Astrocyte of the spinal cord (primary cell): ENCODE measurements at places on chromosomes 11 and 22.
A peak's percentile ranks its signal among the peaks of the same experiment; 100 is the strongest.

GRCh38 chr11:17351510-17352176 lies at the start of gene NCR3LG1:
Gene NCR3LG1, plus strand, starts transcription at chr11:17351800. Its CDS starts 170 bp downstream, at chr11:17351970.
- peak; percentile 67 for DNase-seq

DNA sequence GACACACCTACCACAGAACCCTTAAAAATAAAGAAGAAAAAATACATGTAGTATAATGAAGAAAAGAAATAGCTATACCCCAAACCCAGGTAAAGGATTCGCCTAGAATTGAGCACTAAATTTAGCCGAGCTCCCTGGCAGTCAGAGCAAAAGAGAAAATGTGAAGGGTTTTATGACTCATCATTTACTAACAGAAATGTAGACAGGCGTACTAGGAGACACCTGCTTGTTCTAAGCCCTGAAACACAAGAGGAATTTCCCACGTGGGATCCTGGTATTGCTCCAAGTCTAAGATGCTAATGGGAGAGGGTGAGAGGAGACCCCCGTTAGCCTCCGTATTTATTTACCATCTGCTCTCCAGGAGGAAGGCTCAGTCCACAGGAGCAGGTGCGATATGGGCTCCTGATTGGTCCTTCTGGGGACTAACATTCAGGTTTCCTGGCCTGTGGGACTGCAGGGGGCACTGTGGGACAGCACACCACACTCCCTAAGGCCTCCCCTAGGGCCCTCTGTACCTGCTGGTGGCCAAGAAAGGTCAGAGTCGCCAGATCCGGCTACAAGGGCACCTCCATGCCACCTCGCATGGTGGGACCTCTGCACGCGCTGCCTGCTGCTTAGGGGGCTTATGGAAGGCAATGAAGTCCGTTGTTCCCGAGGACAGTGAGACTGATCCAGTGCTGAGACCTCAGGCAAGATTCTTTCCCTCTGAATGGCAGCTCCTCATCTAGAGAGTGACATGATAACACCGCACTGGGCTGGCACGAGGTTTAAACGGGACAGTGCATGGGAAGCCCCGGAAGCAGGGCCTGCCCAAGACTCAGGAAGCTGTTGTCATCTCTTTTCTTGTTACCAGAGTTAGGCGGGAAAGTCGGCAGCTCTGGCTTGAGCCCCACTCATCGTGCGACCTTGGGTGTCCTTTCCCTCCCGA lies 25.8 kb downstream of the KCNC1 start:
- DNase-seq = peak; percentile 14

DNA sequence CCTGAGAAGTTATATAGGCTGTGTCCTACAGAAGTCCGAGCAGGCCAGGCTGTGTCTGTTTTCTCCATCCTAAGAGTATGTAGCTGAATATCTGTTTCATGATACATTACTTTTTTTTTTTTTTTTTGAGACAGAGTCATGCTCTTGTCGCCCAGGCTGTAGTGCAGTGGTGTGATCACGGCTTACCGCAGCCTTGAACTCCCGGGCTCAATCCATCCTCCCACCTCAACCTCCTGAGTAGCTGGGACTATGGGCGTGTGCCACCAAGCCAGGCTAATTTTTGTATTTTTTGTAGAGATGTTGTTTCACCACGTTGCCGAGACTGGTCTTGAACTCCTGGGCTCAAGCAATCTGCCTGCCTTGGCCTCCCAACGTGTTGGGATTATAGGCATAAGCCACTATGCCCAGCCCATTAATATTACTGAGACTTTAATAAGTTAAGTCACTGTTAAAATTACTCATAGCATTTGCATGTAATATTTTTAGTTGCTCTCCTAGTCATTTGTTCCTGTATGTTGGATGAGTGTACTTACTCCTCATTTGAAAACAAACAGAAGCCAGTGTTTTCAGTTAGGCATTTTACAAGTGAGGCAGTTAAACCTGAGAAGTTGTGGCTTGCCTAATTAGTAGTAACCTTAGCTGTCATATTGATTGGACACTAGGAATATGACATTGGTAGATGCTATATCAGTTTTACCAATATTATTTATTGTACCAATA lies 26.1 kb downstream of the DRG1 start:
- DNase-seq = no peak

DNA sequence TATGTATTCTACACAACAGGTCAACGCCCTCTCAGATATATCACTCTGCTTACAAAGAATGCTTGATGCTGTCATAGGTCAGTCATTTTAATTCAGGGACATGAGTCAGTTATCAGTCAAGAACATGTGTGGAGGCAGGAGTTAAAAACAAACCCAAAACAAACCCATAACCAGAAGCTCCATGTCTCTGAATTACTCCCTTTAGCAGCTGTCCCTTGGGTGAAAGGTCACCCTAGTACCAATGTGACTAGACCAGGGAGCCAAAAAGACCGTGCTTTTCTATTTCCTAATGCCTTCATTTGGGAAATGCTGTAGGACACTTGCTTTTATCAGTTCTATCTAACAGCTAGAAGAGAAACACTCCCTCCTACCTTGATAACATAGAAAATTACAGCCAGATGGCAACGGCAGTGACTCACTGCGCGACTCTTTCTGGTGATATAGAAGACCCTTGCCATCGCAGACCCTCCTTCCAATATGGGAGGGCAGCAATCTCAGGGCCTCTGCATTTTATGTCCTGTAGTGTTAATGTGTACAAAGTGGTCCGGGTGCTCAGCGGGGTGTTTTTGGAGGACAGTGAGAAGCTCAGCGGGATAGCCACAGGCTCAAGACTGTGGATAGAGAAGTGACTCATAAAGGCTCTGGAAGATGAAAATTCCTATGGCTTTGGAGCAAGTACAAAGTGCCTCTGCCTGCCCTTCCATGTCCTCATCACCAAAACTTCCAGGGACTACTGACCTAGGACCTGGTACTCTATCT lies 24.8 kb downstream of the APOL5 start:
- peak; percentile 89 for DNase-seq

DNA sequence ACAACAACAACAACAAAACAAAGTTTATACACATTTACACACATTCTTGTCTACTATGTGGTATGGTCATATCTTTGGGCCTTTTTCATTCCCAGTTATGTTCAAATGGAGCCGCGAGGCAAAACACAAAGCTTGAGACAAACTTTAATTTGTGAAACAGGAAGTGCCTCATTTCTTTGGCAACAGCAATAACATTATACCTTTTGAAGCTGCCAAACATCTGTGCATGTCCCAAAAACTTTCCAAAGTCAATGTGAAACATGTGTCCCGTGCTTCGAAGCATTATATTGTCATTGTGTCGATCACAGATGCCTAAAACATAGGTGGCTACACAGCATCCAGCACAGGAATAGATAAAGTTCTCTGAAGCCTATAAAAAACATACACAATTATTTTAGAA lies 25.0 kb upstream of the RPS13 start:
- no peak for DNase-seq

DNA sequence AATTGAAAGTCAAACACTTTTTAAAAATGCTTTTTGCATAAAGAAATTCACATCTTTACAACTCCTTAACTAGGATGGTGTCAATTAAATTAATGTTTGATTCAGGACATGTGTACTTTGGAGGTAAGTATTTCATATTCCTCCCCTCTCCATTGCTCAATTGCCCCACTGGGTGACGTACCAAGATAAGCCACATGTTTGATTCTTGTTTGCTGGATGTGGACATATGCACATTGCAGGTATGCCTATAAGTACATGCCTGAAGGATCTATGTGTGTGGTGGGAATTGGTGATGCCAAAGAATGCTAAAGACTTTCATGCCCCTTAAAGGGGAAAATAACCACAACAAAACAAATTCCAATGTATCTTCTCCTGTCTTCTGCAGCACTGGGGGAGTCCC lies 5.8 kb downstream of the CD44 start:
- no peak for DNase-seq

DNA sequence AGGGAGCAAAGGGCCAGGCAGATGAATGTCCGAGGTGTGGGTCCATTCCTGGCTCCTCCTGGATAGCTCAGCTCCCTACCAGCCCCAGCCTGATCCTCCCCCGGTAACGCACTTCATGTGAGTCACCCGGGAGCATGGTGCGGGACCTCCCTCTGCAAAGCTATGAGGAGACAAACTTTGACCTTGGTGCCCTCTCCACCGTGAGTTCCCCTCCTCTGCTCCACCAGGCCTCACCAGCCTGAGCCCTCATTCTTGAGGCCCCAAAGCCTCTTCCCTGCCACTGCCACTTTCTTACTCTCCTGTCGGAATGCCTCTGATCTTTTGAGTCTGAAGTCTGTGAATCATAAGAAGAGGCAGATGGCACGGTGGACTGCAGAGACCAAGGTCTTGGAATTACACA lies 37.4 kb upstream of the CD82 start:
- no peak for DNase-seq

DNA sequence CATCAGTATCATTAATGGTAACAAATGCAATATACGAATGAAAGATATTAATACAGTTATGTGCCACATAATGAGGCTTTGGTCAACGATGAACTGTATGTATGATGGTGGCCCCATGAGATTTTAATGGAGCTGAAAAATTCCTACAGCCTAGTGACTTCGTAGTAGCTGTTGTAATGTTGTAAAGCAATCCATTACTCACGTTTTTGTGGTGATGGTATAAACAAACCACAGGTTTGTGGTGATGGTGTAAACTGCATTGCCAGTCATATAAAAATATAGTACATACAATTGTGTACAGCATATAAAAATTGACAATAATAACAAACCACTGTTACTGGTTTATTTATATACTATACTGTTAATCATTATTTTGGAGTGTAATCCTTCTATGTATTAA lies 27.4 kb upstream of the GRIA4 start:
- DNase-seq = no peak

GRCh38 chr22:42150727-42151590 lies 20.3 kb upstream of the CYP2D6 start:
- DNase-seq = no peak

- DNase-seq = no peak
Measured at GRCh38 chr22:44928136-44928463, 81.7 kb downstream of the PHF21B start.

DNA sequence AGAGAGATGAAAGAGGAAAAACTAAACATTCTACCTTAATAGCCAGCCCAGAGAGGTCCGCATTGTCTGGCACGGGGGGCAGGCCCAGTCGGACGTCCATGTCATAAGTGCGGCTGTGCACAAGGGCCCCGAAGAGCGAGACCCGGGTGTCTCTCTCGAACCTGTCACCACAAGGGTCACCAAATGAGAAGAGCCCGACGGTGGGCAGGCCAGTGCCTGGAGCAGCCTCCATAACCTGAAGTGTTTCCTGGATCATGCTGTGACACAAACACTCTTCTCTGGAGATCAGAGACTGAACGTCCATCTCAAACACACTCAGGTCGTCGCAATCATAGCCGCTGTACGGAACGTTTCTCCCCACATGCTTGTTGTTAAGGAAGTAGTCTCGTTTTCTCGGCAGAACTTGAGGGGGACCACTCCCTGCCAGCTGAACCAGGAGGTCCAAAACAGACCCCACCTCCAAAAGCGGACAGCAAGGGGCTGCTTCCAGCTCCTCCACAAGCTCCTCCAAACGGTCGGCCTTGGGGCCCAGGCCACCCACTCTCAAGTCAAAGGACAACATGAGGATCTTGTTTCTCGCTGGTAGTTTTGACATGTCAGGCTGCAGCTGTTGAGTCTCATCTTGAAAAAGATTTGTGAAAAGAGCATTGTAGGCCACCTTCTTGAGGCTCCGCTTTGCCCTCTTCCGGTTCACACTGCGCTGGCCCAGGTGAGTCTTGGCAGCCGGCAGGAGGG lies 971 bp downstream of the TUBGCP6 start:
- no peak for DNase-seq

GRCh38 chr11:95337972-95338429 lies 107.0 kb upstream of the SESN3 start:
- DNase-seq = no peak

- DNase-seq = no peak
Measured at GRCh38 chr11:128550261-128550821, 37.0 kb downstream of the ETS1 start.

DNA sequence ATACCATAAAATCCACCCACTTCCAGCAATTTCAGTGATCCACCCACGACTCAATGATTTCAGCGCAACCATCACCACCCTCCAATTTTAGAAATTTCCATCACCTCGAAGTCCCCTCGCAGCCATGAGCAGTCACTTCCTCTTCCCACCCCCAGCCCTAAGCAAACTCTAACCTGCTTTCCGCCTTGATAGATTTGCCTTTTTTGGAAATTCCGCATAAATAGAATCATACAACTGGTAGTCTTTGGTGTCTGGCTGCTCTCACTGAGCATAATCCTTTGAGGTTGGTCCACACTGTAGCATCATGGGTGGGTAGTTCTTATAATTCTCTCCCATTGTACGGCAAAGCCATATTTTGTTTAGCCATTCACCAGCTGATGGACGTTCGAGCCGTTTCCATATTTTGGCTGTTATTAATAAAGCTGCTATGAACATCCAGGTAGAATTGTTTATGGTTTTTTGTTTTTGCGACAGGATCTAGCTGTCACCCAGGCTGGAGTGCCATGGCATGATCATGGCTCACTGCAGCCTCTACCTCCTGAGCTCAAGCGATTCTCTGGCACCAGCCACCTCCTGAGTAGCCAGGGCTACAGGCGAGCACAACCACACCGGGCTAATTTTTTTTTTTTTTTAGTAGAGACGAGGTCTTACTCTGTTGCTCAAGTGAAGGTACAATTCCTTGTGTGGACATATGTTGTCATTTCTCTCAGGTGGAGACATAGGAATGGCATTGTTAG lies 16.0 kb downstream of the PIM3 start:
- DNase-seq = no peak

DNA sequence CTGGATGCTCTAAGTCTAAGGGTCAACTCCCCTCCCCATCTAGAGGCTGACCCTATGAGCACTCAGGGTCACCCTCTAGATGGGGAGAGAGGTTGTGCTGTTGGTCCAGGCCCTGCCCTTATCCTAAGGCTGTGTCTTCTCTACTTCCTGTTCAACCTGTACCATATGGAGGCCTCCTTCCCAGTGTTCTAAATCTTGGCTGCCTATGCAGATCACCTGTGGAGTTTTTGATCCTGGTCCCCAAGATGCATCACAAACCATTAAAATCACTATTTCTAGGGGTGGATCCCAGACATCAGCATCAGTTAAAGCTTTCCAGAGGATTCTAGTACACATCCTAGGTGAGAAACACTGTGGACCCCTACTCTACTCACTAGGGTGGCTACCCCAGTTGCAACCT lies 26.2 kb downstream of the LARGE1 start:
- DNase-seq = no peak

GRCh38 chr22:36926309-36926708 lies 12.9 kb downstream of the CSF2RB start:
- no peak for DNase-seq

DNA sequence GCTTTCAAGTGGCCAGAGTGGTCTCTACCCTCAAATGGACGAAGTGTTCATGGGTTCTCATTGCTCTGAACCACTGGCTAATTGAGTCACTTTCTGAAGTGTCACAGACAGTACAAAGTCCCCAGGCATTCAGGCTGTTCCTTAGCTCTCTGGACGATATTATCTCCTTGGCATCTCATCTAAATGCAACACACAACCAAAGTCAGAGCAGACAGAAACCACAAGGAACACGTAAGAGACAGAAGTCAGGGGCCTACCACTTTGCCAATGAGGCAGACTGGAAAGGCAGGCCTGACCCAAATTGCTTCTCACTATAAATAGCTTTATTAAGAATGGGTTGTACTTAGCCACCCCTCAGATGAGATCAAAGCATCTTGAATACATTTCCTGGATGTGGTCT lies 29.0 kb upstream of the LDLRAD3 start:
- DNase-seq = no peak

- no peak for DNase-seq
Measured at GRCh38 chr11:119700030-119700429, 29.0 kb downstream of the NECTIN1 start.

GRCh38 chr11:134503596-134503995 lies 91.6 kb upstream of the B3GAT1 start:
- no peak for DNase-seq

- peak; percentile 81 for DNase-seq
Measured at GRCh38 chr22:28443526-28443876, 236.1 kb downstream of the TTC28 start.

- DNase-seq = no peak
Measured at GRCh38 chr11:88508759-88509581, 171.4 kb upstream of the CTSC start.
